A172 (cell line): ENCODE measurements at places on chromosomes 5 and 9.

DNA sequence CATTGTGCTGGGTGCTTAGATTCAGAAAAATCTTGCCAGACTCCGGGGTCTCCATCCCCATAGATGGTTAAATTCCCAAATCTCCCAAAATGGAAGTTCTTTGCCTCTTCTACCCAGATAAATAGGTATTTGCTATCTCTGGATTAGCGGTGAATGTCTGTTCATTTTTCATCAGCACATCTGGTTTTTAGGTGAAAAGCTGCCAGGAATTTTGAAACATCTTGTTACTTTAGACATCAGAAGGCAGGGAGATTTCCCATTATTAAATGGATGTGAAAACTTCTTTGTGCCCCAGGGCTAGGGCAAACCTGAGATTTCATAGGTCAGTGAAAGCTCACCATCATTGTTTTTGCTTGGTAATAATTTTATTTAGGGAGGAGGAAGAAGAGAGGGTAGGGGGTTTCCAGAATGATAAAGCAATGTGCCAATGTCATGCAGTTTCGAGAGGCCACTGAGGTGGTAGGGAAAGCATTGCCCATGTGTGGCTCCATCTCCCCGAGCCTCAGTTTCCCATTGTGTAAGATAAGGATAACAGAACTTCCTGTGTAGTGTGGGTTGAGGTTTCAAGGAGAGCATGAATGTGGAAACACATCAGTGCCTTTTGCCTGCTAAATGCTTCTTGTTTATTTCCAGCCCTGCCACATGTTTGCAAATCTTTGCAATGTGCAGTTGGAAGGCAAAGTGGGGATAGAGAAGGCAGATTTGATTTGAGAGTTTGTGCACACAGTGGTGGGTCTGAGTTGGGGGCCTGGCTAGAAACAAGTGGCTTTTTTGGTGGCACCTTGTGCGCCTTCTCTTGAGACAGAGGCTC, 147.2 kb upstream of the KLF4 start:
- DNase-seq: no peak

DNA sequence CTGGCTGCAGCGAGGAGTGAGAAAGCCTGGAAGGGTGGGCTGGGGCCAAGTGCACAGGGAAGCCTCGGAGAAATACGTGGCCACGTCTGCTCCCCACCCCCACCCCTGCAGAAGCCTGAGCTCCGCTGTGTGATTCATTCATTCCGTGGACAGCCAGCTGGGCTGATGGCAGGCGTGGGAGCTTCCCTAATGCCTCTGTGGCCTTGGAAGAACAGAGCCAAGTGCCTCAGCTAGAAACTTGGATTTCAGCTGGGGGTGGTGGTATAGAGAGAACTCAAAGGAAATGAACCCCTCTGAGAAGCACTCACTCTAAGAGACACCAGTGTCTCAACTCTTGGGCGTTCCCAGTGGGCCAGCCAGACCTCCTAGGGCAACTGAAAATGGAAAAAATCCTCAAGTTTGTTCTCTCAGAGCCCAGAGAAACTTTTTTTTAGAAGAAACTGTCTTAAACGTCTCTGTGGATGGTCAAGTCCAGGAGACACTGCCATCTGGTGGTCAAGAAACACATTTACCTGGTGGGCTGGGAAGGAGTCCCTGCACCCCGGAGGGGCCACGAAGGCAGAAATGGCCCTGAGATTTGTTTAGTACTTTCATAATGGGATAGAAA, 18.0 kb downstream of the ATOX1 start:
- DNase-seq: peak; percentile 98

GRCh38 chr9:70556771-70557170, 142.3 kb upstream of the KLF9 start:
- no peak for DNase-seq

DNA sequence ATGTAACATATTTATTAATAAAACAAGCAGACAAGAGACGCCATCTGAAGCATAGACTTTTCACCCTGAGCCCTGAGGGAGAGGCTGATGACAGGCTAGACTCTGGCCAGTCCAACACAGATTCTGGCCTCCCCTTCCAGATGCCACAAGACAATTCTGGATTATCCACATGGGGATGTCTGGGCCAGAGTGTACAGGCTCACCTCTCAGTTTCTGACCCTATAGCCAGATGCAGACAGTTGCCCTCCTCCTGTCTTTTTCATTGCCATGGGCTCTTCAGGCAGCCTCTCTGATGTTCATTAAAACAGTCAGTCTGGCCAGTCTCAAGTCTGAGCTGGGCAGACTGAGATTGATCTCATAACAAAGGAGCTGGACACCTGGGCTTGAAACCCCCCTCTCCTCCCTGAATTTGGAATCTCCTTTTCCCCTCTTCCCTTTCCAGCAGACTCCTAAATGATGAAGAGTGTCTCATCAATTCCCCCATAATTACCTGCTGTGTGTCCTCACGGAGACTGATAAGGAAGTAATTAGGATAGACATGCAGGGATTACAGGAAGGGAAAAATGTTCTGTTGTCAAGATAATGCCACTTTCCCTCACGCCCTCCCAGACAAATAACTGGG, 89.6 kb downstream of the ASTN2 start:
- DNase-seq: no peak

- DNase-seq: no peak
Measured at GRCh38 chr5:132074772-132075718, 1.5 kb downstream of the CSF2 start.

DNA sequence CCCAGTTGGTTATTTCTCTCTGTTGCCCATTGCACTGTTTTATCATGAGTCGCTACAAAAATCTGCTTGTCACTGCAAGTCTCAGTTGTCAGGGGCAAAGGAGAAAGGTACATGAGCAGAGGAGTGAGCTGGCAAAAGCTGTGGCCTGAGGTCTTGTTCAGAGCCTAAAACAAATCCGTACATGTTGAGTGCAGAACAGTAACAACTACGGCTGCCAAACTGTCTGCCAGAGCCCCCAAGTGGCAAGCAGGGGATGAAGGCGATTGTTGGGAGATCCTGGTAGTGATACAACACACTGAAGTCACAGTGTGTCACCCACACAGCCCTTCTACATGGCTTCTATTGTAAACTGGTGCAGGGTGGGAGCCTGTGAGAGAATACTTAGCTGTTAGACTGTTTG, 50.9 kb downstream of the BRINP1 start:
- no peak for DNase-seq

- DNase-seq: no peak
Measured at GRCh38 chr5:144463481-144464223, 293.0 kb downstream of the KCTD16 start.

GRCh38 chr5:150398722-150399523, 13.8 kb downstream of the CD74 start:
- DNase-seq: no peak

DNA sequence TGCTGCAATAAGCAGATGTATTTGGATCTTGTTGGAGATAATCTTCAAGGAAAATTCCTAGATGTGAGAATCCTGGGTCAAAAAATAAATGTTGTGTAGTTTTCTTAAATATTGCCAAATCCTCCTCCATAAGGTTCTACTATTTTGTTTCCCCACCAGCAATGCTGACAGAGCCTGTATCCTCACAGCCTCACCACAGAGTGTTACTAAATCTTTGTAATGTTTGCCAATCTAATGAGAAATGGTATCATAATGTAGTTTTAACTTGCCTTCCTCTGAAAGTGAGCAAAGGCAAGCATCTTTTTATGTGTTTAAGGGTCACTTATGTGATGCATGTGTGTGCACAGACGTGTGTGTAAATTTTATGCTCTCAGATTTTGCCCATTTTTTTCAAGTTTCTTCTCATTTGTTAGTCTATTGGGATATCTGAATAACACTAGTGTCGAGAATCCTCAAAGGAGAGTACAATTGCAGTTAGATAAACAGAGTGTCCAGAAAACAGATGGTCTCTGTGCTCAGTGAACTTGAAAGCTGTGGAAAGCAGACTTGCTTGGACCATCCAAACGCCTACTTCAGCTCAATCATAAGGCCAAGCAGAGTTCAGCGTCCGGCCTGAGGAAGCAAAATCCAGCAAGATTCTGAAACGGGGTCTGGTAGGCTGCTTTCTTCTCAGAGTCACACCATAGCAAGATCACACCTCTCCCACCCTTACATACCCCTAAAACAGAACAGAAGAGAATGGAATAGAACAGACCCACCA, 35.7 kb upstream of the UGT3A1 start:
- DNase-seq: no peak

DNA sequence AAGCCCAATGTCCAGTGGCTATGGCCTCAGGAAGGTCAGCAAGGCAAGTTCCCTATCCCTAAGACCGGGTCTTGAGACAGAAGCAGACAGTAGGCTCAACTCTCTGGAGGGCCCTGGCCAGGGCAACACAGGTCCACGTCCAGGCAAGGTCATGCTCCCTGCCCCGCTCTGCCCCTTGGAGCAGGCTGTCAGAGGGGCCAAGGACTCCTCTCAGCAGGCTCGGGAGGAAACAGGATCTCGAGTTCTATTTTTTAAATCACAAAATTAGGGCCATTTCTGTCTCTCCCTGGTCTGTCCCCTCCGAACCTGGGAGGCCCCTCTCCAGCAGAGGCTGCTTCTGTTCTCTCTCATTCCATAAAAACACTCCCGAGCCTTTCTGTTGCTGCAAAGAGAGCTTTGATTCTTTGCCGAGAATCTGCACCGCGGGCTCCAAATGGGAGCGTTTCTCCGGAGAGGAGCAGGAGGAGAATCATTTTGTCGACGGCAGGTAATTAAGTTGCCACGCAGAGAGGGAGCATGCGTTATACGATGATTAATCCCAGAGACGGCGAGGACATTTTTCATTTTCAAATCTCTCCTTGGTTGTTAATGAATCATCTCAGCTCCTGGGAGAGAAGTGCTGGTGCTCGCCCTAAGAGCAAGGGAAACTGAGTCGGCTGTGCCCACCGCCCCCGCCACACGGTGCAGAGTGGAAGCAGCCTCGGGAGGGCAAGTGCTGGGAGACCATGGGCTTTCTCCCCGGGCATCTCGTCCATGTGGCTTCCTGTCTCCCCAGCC, 24.5 kb upstream of the FCN1 start:
- DNase-seq: peak; percentile 26

DNA sequence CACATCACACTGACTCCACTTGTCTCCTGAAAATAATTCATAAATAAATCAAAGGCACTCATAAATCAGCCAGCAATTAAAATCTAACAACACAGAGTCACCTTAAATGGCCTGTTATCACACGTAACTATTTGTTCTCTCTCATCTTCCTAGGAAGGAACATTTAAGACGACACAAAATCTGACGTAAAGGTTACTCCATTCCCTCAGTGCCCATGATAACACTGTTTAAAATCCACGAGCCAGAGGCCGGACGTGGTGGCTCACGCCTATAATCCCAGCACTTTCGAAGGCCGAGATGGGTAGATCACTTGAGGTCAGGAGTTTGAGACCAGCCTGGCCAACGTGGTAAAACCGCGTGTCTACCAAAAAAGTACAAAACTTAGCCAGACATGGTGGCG, 56.4 kb downstream of the MYO10 start:
- no peak for DNase-seq

GRCh38 chr5:5780253-5780652, 357.8 kb downstream of the ICE1 start:
- no peak for DNase-seq

DNA sequence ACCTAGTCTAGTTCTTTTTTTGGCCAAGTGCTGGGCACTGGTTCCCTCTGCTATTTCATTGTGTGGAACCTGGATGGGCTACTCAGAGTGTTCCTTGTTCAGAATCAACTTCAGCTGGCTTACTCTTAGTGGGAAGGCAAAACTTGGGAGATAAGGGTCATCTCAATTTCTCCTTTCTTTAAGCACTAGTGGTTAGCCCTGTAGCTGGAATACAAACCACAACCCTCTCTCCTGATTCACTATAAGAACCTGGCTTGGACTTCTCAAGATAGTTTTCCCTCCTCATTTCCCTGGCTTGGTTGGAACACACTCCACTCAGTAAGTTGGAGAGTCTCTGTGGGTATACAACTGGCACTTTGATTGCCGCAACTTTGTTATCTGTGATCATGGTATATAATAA, 35.1 kb downstream of the GRIA1 start:
- no peak for DNase-seq

DNA sequence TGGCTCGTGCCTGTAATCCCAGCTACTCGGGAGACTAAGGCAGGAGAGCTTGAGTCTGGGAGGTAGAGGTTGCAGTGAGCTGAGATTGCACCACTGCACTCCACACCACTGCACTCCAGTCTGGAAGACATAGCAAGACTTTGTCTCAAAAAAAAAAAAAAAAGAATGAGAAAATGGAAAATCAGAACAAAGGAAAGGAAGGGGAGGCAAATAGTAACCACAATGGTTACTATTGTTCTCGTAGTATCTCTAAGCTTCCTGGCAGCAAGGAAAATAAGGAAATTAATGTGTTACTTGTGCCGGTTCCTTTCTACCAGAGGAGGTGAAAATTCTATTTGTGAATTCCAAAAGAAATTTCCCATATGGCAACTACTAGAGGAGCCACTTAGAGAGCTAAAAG, 48.5 kb upstream of the BNC2 start:
- DNase-seq: no peak

- DNase-seq: no peak
Measured at GRCh38 chr9:95719354-95719753, 156.1 kb upstream of the ERCC6L2 start.

DNA sequence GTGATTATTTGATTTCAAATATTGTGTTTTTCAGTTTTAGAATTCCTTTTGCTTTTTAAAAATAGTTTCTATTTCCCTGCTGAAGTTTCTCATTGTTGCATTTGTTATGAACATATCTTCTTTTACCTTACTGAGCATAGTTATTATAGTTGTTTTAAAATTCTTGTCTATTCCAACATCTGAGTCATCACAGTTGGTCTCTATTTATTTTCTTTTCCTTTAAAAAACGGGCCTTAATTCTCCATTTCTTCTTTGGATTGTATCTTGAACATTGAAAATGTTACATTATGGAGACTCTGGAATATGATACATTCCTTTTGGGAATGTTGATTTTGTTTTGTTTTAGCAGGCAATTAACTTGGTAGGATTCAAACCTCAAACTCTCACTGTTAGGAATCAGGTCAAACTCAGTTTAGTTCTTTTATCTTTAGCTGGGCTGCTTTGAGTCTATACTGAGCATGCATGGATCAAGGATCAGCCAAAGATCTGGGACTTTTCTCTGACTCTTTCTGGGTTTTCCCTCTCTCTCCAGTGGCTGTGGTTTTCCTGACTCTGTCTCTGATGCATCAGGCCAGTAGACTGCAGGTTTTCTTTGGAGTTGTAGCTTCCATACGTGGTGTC, 70.3 kb downstream of the TEK start:
- DNase-seq: peak; percentile 26

DNA sequence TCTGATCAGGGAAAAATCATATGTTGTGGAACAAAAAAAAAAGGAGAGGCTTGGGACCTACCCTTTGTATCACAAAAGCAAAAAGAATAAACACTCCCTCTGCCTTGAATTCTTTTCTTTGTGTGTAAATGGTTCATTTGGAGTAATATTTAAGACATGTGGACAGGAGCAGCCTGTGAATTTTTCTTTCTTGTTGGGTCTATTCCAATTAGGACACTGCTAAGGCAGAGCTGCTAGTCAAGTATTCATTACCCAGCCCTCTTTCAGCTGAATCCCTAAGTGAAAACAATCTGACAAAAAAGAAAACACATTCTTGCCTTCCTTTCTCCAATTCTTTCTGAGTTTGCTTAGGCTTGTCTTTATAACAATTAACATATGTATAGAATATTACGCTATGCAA, 330.0 kb downstream of the EBF1 start:
- DNase-seq: no peak

GRCh38 chr5:98954392-98955028, 25.7 kb upstream of the CHD1 start:
- no peak for DNase-seq

GRCh38 chr9:92850898-92851297, 26.9 kb downstream of the ZNF484 start:
- DNase-seq: no peak

- no peak for DNase-seq
Measured at GRCh38 chr5:30551618-30552017, 641.9 kb upstream of the CDH6 start.
